CD4-positive, alpha-beta T cell treated with Interleukin-12 subunit alpha and Interleukin-12 subunit beta, for 1 hour (primary cell): ENCODE measurements at places on chromosomes 3 and 15.

DNA sequence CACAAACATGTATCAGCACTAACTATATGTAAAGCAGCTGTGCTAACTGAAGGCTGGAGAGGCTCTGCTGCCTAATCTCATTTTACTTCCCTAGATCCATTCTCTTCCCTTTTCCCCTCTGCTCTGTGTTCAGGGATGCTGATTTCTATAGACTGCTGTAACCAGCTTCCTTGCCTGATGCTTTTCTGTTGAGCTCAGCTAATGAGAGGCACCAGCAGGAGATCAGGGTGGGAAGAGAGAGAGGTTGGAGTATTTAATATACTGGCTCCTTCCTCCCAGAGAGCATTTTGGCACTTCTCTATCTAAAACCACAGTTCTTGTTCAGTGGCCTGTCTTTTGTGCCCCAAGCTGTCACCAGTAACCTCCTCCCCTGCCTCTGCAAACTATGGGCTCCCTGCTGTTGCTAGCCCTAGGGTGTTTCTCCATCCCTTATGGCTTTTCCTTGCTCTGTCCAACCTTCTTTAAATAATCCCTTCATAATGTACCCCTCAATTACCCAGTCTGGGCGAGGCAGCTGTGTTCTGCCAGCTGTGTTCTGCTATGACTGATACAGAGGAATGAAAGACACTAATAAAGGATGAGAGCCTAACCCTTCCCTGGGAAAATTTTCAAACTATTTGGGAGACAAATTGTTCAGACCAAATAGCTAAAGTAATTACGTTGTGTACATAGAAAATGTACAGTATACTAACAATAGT, 69.5 kb downstream of the CADPS start:
- no peak for DNase-seq

DNA sequence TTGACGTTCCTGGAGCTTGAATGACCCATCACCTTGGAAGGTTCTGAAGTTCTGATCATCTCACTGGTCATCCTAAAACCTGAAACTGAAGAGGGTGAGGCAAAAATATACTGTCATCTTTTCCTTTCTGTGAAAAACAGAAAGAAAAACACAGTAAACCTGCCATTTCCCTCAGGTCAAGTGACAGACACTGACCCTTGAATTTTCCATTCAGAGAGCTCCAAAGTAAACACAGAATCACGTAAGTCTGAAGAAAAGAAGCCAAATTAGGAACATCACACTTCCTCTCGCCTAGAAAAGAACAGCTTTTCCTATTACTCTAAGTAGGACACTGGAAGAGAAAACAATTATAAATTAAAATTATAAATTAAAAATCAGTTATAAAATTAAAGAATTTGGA, 78.7 kb upstream of the TGFBR2 start:
- no peak for DNase-seq

- DNase-seq, result no peak
Observed at GRCh38 chr15:67777773-67778172, 47.5 kb upstream of the SKOR1 start.

- no peak for DNase-seq
Observed at GRCh38 chr3:30547716-30548115, 58.7 kb upstream of the TGFBR2 start.

GRCh38 chr3:120710369-120710768, 28.3 kb upstream of the HGD start:
- DNase-seq, result no peak

- no peak for DNase-seq
Observed at GRCh38 chr3:134775831-134776230, 19.2 kb upstream of the EPHB1 start.

DNA sequence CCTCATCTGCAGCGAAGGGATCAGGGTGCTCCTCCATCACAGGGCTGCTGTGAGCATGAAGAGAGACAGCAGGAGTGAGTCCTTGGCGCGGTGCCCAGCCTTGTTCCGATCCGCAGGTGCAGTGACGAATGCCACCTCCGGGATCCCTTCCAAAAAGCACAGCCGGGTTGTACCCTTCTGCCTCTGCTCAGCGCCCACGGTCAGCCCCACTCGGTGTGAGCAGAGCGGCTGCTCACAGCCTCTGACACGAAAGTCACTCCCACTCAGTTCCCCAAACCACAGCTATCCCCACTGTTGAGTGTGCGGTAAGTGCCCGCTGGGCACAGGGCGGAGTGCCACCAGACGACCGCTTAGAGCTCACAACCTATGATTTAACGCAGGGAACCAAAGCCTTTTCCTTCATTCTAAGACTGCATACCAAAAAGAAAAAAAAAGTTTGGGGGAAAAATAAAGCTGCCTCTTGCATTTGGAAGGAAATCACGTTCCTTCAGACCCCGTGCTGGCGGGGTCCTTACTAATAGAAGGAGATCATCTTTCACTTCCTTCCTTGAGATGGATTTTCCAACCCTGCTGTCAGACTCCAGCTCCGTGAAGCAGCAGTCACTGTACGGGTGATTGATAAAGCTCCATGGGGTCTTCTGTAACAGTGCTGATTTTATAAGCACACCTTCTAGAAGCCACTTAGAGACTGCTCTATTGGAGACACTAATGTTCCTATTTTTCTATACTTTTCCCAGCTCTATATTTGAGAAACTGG, 34.7 kb upstream of the TUBGCP5 start:
- no peak for DNase-seq

DNA sequence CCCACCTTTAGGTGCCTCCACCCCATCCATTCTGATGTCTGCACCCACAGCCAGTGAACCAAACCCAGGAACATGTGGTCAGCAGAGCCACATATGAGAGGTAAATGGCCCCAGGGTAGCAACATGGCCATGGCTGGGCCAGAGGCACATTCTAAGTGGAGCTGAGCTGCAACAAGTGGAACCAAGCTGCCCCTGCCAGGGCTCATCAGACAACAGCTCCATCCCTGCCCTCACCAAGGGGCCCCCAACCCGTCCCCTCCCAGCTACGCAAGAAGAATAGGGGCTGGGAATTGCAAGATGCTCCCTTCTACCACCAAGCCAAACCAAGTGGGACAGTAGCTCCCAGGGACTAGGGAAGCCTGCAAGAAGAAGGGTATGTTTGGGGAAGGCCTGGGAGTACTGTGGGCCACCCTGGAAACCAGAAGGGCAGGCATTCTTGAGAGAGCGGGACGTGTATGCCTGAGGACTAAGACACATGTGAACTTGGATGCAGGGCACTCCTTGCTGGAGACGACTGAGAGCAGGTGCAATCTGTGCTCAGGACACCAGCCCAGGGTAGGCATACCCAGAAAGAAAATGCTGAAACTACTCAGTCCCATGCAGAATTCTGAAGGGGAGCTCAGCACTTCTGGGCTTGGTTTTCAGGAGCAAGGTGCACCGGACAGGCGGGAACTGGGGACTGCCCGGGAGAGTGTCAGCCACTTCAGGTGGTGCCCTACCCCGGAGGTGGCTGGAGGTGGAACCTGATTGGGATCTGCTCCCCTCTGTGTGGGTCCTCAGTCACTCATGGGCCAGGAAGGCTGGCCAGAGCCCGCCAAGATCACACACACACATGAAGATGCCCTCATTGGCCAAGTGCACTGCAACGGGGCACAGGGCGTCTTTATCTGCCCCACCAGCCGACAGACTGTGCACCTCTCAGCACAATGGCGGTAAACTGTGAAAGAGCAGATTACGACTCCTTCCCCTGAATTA, 9.5 kb downstream of the MYL3 start:
- no peak for DNase-seq

GRCh38 chr3:122415104-122415744, 638 bp downstream of the WDR5B start:
- peak; percentile 66 for DNase-seq

- peak; percentile 51 for DNase-seq
Observed at GRCh38 chr15:60590935-60591495, 112.1 kb upstream of the ICE2 start.

DNA sequence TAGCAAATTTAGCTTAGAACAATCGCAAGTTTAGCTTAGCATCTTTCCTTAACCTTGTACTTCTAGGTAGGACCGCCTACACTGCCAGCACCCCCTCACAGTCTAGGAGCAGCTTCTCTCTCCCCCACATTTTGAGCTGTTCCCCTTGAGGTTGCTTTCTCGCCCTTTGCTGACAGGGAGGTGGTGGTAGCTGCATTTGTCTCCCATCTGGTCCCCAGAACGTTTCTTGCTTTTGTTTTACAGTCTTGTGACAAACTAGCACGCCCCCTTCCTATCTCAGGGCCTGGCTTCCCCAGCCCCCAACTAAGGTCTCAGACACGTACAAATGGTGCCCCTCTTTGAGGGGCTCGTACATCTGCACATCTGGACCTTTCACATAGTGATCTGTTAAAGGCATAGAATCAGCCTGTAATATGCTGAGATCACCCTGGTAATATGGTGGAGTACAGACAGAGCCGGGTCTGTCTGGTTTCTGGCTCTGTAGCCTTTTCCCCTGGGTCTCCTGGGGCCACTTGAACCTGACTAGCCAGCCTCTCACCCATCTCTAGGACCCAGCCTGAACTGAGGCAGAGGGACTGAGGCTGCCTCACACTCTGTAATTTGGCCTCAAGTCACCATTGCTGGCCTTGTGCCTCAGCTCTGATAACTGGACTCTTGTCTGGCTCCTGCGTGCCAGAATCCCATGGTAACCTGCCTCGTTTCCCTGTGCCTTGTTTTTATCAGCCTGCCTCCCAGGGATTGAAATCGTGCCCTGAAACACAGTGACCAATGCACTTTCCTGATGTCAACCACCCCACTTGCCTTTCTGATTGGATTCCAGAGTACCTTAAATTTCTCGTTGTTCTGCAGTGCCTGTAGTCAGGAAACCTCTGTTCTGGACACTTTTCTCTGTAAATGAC, 27.7 kb downstream of the CRTC3 start:
- DNase-seq, result no peak

- DNase-seq, result no peak
Observed at GRCh38 chr3:135929670-135930069, 35.9 kb upstream of the PPP2R3A start.

DNA sequence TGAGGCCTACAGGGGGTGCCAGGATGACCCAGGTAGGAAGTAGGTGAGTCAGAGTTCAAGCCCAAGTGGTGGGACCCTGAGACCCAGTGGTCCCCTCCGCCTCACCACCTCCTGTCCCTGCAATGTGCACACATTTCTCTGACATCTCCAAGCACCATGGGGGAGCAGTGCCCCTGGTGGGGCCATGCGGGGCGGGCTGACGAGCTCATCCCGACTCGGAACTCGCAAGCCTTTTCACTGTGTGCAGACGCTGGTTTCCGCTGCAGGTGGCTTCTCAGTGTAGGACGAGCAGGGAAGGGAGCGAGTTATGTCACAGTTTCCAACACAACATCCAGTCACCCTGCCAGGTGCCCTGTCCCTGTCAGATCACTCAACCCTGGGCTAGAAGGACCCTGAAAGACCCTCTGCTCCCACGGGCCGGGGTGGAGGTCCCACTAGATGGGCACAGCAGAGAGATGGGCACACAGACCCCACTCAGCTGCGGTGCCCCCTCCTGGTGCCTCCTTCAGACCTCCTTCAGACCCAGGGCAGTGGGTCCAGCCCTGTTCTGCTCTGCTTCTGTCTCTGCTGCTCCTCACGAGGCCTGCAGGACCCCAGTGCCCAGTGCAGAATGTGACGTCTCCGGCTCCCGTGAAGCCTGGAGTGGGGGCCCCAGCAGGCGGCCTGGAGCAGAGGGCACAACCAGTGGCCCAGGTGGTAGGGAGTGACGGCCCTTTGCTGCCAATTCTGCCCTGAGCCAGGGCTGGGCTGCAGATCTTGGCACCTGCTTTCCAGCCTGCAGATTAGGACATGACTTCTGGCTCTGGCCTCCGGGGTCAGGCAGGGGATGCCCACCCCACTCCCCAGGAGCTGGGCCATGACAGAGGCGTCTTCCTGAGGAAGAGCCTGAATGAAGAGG, 102.0 kb upstream of the RPL32 start:
- no peak for DNase-seq

DNA sequence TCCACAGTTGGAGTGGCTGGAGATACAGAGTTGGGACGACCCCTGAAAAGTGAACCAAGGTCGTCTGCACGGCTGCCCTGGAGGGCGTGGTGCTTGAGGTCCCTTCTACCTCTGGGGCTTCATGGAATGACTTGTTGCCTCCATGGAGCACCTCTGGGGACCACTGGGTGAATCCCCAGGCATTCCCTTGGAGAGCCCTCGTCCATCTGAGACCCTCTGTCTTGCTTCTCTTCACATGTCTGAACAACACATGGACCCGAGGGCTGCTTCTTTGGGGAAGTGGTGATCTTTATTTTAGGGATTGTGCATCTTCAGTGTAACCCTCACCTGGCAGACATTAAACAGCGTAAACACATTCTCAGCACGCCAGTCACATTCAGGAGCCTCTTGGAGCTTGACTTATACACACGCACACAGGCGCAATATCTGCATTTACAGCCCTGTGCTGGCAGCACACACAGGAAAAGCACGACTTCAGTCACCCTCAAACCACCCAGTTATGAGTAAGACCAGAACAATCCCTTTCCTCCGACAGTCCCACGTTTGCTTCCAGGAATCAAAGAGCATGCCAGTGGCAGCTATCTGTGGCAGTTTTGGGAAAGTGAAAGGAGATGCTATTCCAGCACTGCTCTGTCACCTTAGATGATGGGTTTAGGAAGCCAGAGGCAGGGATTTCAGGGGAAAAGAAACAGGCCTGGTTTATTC, 12.6 kb downstream of the FAM107A start:
- no peak for DNase-seq

DNA sequence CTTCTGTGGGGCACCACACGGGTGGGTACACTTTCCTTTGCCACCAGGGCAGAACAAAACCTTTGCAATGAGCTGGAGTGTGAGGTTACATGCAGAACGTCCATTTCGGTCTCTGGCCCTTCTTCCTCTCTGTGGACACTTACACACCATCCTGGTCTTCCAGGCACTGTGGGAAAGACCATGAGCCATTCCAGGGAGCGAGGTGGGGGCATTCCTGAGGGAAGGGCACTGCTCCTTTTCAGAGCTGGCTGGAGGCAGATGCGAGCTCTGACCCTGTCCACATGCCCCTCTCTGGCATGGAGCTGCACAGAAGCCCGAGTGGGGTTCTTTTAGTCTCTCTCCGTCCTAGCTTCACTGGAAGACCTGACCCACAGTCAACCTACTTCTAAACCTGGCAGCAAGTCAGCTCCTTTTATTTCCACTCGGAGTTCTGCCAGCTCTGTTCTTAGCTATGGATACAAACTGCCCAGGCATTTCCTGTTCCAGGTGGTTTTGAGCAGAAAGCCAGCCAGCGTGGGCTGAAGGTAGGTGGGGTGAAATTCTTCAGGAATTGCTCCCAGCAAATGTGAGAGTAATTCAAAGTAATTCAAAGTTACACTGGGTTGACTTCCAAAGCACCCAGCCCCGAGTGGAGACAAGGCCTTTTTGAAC, 281.4 kb downstream of the ADAMTS17 start:
- DNase-seq, result no peak

DNA sequence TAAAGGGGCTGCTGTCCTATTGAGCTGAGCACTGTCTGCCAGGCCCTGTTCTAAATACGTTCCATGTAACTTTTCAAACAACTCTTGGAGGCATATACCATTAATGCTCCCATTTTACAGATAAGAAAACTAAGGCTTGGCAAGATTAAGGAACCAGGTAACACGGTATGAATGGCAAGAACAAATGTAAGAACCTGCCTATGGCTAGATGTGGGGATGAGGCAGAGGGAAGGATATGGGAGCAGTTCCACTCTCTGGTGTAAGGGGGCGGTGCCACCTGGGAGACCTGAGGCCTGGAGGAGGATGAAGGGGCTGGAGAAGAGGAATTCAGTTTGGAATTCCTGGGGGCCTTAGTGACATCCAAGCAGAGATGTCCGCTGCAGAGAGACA, 3.8 kb upstream of the LMAN1L start:
- DNase-seq, result no peak

GRCh38 chr15:89812011-89812846, 2.4 kb downstream of the ANPEP start:
- DNase-seq, result no peak
